Activated CD8-positive, alpha-beta memory T cell treated with anti-CD3 and anti-CD28 coated beads for 1 hour (primary cell): ENCODE measurements at places on chromosomes 4 and X.

- no peak for DNase-seq
These were observed 12.4 kb upstream of the ARHGAP6 start for GRCh38 chrX:11678158-11678557.

GRCh38 chrX:102345916-102346315 lies 93.9 kb downstream of the NXF2B start:
- DNase-seq: peak; percentile 40

DNA sequence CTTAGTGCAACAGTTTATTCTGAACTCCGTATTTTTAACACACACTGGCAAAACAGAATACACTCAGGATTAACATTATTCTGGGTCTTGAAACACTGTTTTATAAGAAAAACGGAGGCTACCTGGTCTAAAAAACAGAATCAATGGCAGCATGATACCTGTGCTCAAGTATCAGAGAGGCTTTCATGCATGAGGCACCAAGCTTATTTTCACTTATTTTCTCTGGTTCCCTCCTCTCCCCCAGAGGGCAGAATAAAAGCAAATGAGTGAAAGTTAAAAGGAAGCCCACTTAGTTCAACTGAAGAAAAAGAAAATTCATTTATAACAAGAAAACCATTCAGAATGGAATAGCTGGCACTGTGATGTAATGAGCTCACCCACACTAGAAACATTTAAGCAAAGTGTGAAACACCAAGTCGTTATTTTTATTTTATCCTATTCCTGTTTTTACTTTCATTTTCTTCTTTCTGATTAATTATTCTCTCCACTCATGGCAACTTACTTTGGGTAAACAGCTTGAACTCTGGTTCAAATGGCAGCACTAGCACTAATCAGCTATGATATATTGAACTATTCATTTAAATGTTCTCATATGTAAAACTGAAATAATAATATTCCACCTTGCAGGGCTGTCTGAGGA lies 211.8 kb downstream of the PPP3CA start:
- DNase-seq: no peak

GRCh38 chr4:159096434-159096833 lies 6.4 kb upstream of the RAPGEF2 start:
- no peak for DNase-seq

DNA sequence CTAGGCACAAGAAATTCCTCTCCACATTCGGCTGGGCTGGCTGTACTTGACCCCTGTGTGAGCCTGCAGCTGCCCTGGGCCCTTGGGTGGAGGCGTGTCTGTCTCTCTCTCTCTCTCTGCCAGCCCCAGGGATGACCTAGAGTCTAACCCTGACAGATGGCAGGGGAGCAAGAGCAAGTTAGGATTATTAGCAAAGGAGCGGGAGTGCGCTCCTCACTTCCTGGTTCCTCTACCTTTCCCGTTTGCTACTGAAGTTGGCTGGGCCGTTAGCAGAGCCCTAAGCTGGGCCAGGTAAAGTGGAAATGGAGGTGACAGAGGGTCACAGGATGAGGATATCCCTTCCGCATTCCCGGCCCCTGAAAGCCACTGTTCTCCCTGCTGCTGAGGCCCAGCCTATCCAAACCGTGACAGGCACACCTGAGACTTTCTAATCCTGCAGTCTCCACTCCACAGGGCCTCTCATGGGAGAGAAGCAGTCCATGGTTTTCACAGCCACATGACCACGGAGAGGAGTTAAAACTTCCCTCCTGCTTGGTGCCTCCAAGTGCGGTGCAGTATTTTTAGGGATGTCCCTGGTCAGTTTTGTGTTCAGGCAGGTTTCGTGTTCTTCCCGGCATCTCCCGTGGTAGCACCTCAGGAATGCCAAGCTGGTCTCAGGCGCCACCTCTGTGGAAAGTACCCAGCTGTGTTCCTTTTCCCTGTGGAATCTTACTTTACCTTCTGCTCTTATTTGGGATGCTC lies 79.3 kb downstream of the CLDN22 start:
- no peak for DNase-seq

GRCh38 chr4:139534287-139534950 lies 21.6 kb downstream of the SETD7 start:
- no peak for DNase-seq

- DNase-seq: no peak
These were observed 174.5 kb downstream of the SMIM20 start for GRCh38 chr4:26088433-26088928.

- no peak for DNase-seq
These were observed 281.3 kb downstream of the PPP3CA start for GRCh38 chr4:101065935-101066485.

GRCh38 chrX:68881911-68882310 lies 53.1 kb downstream of the EFNB1 start:
- no peak for DNase-seq

DNA sequence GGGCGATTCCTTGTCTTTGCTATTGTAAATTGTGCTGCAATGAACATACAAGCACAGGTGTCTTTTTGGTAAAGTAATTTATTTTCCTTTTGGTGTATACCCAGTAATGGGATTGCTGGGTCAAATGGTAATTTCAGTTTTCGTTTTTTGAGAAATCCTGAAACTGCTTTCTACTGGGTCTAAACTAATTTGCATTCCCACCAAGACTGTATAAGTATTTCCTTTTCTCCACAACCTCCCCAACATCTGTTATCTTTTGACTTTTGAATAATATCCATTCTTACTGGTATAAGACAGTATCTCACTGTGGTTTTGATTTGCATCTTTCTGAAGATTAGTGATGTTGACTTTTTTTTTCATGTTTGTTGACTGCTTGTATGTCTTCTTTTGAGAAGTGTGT lies 2506.0 kb downstream of the PCDH7 start:
- no peak for DNase-seq

- DNase-seq: no peak
These were observed 536.8 kb upstream of the FTHL17 start for GRCh38 chrX:31608638-31609037.

- DNase-seq: no peak
These were observed 189.5 kb downstream of the GASK1B start for GRCh38 chr4:157983300-157983699.

DNA sequence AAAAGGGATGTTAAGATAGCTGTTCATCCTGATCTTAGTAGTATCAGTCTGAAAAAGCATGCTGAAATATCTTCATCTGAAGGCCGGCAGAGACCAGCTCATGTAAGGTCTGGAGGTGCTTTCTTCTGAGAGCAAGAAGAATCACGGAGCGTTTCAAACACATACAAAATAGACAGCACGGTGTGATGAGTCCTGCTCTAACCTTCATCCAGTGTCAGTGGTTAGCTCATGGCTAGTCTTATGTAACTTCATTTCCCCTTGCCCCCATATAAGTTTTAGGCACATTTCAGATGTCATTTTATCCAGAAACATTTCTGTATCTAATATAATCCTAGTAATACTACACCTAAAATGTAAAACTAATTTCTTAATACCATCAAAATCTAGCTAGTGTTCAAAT lies 27.8 kb downstream of the ADD1 start:
- no peak for DNase-seq

- no peak for DNase-seq
These were observed 280.2 kb upstream of the SLC7A11 start for GRCh38 chr4:138522366-138522765.

DNA sequence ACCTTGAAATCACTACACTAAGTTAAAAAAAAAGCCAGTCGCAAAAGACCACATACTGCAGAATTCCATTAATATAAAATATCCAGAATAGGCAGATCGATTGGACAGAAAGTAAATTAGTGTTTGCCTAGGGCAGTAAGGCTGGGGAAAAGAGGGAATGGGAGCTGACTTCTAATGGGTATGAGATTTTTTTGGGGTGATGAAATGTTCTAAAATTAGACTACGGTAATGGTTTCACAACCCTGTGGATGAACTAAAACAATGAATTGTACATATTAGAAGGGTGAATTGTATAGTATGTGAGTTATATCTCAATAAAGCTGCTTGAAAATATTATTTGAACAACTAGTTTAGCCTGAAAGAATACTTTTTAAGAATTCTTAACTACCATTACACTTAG lies 6.7 kb upstream of the GPRIN3 start:
- DNase-seq: no peak

DNA sequence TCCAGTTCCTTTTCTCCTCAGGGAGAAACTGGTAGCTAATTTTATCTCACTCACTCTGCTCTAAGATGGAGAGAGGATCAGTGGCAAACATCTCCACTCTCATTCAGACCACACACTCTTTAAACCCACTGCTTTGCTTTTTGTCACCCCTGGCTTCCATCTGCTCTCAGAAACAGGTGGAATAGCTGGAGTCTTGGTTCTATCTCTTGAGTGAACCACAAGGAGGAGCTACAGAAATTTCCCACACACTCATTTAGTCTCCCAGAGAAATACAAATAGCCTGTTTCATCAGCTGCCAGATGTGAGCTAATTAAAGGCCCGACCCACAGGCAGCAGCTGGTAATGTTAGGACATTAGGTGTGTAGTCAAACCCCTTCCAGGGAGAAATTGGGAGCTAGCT lies 96.6 kb downstream of the STPG2 start:
- DNase-seq: no peak
